ENCODE measurements at places on chromosomes 4 and X.
A peak's percentile ranks its signal among the peaks of the same experiment; 100 is the strongest.

DNA sequence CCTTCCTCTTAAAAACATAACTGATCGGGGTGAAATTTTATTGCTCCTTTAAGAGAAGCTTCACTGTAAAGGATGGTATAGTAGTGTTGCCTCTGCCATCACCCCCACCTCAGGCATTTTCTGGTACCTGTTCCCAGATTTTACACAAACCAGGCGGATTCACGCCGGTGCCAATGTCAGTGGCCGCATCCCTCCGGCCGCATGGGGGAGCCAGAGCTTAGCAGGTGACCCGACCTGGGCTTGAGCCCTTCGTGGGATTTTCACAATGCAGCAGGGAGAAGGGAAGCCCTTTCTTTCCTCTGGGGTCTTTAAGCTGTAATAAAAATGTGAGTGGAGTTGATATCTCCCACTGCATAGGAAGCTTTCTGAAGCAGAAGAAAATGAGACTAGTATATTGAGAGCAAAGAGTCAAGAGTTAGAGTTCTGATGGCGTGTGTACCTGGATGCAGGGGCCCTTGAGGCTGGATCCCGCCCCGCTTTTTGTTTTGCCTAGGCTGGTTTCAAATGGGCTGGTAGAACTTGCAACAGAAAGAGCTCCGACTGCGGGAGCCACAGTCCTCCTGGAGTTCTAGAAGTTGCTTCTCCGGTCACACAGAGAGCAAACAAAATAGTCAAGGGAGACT is 59.4 kb downstream of the POLR2B start:
- DNase-seq = no peak

GRCh38 chr4:26860922-26861433 is 337 bp downstream of the STIM2 start:
- DNase-seq = peak; percentile 30

GRCh38 chr4:6414578-6414977 is 57.8 kb downstream of the PPP2R2C start:
- no peak for DNase-seq

DNA sequence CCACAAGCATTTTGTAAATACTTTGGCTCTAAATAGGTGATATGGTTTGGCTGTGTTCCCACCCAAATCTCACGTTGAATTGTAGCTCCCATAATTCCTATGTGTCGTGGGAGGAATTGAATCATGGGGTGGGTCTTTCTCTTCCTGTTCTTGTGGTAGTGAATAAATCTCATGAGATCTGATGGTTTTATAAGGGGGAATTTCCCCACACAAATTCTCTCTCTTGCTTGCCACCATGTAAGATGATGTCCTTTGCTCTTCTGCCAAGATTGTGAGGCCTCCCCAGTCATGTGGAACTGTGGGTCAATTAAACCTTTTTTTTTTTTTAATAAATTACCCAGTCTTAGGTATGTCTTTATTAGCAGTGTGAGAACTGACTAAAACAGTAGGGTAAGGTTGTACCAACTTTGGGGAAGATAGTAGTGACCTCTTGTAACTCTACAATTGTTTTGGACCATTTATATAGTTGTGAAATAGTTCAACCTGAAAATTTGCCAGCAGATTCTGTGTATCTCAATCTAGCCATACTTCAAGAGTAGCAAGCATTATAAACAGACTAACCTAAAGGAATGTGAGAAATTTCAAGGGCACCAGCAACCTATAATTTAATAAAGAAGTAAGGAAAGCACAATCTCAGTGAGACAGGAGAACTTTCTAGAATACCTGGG is 727.8 kb downstream of the GRID2 start:
- DNase-seq = no peak

GRCh38 chr4:25592736-25593135 is 62.9 kb upstream of the SLC34A2 start:
- DNase-seq = no peak

DNA sequence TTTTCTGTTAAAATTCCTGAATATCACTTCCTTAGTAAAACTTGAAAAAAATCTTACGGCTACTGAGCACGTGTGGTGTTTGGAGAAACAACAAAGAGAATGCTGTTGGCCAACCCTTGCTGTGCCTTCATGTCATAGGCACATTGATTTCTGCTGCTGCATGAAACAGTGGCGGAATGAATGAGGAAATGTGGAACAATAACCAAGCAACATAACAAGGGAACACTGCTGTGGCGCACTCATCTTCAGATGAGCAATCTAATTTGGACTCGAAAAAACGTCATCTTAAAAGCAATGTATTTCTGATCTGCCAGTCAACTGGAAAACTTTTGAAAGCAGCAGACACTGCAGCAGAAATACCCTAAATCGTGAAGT is 51.4 kb downstream of the PROM1 start:
- DNase-seq = no peak

- no peak for DNase-seq
Measured at GRCh38 chr4:8030121-8030781, 90.6 kb upstream of the AFAP1 start.

DNA sequence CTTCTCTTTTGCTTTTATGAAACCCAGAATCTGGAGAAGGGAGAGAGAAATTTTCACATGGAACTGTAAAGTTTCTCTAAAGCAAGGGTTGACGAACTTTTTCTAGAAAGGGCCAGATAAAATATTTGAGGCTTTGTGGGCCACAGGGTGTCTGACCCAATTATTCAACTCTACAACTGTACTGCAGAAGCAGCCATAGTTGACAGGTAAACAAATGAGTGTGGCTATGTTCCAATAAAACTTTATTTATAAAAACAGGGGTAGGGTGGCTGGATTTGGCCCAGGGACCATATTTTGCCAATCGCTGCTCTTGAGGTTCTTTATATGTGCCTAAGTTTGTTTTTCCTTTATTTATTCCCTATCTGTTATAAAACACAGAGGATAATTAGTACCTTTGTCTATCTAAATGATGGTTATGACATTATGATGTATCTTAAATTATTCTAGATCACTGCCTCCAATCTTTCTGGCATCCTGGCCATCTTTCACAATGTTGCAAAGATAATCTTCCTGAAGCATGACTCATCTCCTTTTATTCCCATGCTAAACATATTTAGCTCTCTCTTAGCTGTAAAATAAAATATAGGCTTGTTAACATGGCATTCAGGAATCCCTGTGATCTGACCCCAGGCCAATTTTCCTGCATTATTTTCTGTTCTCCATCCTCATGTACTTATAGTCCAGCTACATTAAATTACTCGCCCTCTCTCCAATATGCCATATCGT is 106.8 kb upstream of the CBLL2 start:
- no peak for DNase-seq

GRCh38 chr4:703336-704197 is 2.1 kb upstream of the PCGF3 start:
- no peak for DNase-seq

GRCh38 chr4:98170035-98170434 is 26.8 kb upstream of the STPG2 start:
- no peak for DNase-seq

DNA sequence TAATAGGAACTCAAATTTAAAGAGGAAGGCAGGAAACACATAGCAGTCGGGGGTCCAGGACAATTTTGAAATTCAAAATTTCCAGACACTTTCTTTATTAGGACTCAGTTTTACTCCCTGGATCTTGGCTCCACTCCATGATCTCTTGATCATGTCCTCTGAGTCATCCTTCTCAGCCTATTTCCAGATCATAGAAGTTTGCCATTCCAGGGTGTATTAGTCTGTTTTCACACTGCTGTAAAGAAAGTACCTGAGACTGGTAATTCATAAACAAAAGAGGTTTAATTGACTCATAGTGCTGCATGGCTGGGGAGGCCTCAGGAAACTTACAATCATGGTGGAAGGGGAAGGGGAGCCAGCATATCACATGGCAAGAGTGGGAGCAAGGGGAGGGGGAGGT is 564.7 kb upstream of the ACTRT1 start:
- DNase-seq = no peak

- DNase-seq = no peak
Measured at GRCh38 chrX:17622331-17622730, 115.0 kb upstream of the SCML1 start.

GRCh38 chrX:118589227-118589626 is 93.6 kb downstream of the DOCK11 start:
- no peak for DNase-seq

DNA sequence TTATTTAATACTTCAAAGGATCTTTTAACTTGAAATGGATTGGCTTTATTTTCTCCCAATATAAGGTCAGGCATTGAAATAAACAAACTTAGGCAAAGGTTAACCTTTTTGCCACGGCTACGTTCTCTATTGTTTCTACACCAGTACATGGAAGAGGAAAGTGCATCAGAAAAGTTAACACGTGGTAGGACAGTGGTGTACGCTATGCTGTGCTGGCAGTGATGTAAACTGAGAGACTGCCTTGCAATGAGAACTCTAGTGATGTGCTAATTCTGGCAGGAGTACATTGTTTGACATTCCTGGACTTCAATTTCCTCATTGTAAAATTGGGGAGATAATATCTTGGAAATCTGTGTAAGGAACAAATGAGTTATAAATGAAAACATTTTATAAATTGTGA is 208.2 kb downstream of the TMA16 start:
- DNase-seq = no peak

GRCh38 chrX:74421740-74422352 is 553 bp downstream of the SLC16A2 start:
- no peak for DNase-seq

GRCh38 chr4:86141161-86141560 is 218.7 kb downstream of the MAPK10 start:
- DNase-seq = no peak

DNA sequence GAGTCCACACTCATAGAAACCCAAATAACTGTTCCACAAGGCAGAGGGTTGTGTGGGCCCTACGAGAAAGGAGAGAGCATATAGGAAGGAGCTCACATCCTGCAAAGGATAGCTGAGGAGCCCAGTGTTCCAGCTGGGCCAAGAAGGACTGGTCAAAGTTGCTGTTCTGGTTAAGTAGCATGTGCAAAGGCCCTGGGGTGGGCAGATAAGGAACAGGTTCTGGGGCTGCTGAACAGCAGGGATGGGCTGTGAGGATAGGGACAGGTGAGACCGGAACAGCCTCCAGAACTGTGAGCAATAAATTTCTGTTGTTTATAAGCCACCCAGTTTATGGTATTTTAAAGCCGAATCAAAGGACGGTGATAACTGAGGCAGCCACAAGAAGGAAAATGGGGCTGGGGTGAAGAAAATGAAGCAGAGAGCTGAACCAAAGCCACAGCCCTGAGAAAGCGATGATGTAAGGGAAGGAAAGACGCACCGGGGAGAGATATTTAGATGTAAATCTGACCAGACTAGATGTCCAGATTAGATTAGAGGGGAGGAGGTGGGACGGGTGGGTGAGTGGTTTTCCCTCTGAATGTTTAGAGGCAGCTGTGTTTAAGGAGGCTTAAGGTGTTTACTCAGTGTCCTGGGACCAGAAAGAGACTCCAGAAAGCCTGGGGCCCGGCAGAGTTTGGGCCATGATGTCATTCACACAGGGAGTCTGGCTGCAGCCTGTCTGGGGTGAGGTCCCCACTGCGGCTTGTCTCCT is 180.8 kb upstream of the BCOR start:
- DNase-seq = no peak

GRCh38 chrX:13283512-13283911 is 36.3 kb downstream of the ATXN3L start:
- DNase-seq = no peak

DNA sequence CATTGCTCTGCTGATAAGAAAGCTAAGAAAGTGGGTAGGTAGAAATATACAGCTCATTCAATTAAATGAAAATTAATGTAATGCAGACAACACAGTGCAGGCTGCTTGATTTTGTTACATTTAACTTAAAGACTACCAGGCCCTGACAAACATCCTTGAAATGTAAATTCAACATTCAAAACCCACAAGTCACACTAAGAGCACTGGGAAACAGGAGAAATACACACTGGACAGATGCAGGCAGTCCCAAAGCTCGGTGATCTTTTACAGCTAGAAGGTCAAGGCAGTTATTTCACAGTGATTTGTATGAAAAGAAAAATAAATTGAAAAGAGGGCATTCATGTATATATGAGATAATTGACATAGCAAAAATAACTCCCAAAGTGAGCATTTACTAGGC is 94.3 kb upstream of the PLAC1 start:
- no peak for DNase-seq

DNA sequence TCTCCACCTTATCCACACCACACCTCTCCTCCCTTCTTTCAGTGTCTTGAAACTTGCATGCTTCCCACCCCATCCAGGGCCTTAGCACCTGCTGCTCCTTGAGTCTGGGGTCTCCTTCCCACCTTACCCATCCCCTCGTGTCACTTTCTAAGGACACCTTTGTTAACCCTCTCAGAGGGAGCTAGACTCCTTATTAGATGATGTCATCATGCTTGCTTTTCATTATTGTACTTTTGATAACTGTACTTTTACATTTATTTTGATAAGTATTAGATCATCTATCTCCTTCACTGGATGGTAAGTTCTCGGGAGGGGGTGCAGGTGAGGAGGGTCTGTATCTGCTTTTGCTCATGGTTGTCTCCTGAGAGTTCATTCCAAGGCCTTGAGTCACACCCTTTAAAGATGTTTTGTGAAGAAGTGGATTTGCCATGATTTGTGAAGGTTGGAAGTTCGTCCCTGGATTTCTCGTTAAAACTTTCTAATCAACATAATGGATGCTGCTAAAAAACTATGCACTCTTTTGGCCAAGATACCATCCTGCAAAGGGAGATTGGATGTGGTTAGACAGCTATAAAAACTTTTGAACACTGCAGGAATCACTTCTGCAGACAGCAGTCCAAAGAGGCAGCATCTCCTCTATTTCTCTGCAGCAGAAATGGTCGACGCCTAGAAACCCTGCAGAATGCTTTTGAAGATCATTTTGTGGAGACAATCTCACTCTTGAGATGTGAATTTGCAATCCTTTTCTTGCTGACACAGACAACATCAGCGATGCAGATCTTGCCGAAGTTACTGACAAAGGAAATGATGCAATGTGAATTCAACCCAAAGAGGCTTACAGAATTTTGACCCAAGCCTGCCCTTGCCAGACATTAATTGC is 69.6 kb downstream of the ENPP6 start:
- no peak for DNase-seq

DNA sequence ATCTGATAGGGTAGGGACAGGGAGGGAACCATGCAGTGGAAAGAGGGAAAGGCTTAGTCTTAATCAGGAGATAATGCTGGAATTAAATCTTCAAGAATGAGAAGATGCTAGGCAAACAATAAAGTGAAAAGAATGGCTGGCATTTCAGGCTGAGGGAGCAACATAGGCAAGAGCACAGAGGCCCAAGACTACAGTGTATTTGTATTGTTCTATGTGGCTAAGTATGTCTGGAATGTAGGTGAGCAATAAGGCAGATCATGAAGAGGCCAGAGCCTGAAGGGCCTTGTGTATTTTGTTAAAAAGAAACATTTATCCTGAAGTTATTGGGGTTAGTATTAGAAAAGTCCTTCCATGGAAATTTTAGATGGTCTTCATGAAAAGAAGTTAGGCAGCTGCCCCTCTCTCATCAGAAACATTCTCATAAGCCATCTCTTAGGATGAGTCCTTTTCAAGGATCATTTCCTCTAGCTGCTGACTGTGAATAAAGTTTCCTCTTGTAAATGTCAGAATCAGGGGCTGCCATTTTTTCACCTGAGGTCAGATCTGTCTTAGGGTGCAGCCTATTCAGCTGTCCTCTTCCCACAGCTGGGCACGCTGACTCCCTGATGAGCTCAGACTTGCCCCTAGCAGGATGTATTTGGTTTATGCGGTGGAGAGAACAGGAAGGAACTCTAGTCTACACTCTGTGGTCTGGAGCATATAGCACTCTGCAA is 46.3 kb downstream of the ATP10D start:
- DNase-seq = no peak

GRCh38 chr4:53424280-53424679 is 46.8 kb downstream of the FIP1L1 start:
- no peak for DNase-seq

- DNase-seq = no peak
Measured at GRCh38 chr4:128574706-128575105, 234.8 kb upstream of the JADE1 start.

All from stimulated activated CD8-positive, alpha-beta memory T cell treated with anti-CD3 and anti-CD28 coated beads, Interleukin-15, amount 100 ng/mL, for 24 hours (primary cell).